ENCODE measurements at places on chromosomes 11 and 22.

- no peak for DNase-seq
These were observed 1376.1 kb upstream of the TENM4 start for GRCh38 chr11:80816966-80817365.

DNA sequence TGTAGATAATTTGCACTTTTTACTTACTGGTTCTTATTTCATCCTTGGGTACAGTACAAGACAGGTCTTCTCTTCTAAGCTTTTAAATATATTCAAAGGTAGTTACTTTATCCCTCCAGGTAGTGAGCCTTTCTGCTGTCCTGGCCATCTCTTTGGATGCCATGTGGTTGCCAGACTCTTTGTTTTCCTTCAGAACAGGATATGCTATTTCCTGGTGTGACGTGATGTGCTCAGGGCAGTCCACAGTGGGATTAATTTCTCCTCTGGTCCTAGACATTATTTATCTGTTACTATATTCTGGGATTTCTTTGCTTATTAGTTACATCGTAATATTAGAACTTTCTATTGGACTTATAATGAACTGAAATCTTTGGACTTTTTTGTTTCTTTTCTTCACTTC is 63.7 kb downstream of the PPP6R3 start:
- DNase-seq, result no peak

DNA sequence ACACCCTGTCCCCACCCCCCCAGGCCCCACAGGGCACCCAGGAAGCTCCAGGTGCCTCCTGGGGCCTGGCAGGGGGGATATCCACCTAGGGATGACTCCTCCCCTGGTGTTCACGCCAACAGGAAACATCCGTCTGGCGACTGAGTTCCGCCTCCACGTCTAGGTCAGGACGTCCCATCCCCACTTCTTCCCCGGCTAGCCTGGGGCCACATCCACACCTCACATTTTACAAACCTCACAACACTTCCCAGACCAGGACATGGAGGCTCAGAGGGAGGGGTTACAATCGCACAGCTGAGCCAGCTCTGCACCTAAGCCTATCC is 21.0 kb downstream of the MAFF start:
- DNase-seq, result no peak

DNA sequence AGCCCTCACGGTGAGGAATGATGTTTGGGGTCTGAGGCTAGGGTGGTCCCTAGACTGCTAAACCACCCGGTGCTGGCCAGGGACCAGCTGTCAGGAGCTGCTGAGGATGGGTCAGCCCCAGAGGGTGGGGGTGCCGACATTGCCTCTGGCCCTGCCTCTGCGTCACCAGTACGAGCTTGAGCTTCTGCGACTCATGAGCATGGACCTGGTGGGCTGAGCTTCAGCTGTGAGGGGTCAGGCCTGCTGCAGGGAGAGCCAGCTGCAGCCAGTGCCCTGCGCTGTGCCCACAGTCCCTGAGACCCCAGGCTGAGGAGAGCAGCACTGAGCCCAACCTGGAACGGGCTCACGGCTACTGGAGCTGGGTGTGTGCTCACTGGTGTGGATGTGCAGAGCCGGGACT is 7.0 kb downstream of the DERL3 start:
- DNase-seq, result no peak

DNA sequence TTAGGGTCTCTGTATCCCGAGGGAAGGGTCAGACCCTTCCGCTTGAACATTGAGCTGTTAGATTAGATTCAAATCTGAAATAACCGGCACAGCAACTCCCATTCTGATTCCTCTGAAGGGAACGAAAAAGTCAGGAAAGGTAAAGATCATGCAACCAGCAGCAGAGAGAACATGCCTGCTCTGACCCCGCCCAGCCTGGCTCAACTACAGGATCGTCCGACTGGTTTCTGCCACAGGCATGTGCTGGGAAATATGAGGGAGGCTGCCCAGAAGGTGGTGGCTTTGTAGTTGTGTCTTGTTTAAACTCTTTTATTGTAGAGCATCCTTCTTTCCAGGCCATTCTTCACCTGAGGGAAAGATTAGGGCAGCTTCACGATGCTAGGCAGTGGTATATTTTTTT is 5.0 kb upstream of the MTNR1B start:
- DNase-seq, result no peak

- no peak for DNase-seq
These were observed 50.4 kb upstream of the SEPTIN5 start for GRCh38 chr22:19663821-19664355.

GRCh38 chr11:72354356-72355115 is 79.8 kb downstream of the CLPB start:
- DNase-seq, result no peak

GRCh38 chr11:110469127-110469526 is 39.4 kb downstream of the FDX1 start:
- DNase-seq, result no peak

- DNase-seq, result no peak
These were observed 53.1 kb upstream of the TSPAN18 start for GRCh38 chr11:44673688-44674087.

All from cortex of kidney (tissue), 1 donor.